ENCODE measurements at places on chromosomes 7 and 10.

GRCh38 chr10:10798102-10798863 is 219.4 kb upstream of the CELF2 start:
- no peak overlapping the region for H3K4me3 ChIP-seq
- H3K4me1 ChIP-seq, result no peaks in the 10 kb centered on the region
- DNase-seq, result no peak
- H3K27ac ChIP-seq, result no peak overlapping the region
- H3K27me3 ChIP-seq, result peaks cover 18% of the 10 kb centered on the region
- no peaks in the 10 kb centered on the region for H3K36me3 ChIP-seq

GRCh38 chr10:91311601-91312381 is 91.3 kb downstream of the PCGF5 start:
- H3K4me3 ChIP-seq, result no peak overlapping the region
- H3K36me3 ChIP-seq, result no peaks in the 10 kb centered on the region
- peaks cover 13% of the 10 kb centered on the region for H3K27me3 ChIP-seq
- DNase-seq, result no peak

GRCh38 chr7:129958643-129959470 is 6.1 kb upstream of the UBE2H start:
- peaks cover 23% of the 10 kb centered on the region for H3K27me3 ChIP-seq
- DNase-seq, result no peak
- no peaks in the 10 kb centered on the region for H3K36me3 ChIP-seq
- no peak overlapping the region for H3K27ac ChIP-seq

DNA sequence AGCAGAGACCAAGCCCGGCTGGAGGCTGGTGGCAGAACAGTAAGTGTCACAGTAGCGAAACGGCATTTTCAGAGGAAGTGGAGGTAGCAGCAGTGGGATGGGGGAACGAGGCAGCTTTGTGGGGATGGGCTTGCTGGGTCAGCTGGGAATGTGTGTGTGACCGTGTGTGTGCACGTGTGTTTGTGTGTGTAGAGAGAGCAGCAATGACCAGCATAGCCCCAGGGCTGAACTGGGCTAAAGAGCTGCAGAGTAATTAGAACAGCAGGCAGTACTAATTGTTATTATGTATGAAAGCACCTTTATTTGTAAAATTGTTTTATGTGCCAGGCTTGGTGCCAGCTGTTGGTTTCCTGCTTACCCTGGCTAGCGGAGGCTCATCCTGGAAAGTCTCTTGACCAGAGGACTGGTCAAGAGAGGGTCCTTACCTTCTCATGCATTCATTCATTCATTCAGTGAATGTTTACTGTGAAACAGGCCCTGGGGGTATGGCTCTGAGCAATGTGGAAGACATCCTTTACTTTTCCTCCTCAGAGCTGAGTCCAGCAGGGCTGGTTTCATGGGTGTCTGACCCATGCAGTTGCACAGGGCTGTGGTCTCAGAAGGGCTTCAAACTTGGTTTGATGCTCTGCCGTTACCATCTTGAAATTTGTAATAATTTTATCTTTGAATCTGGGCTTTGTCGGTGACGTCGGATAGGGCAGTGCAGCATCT is 184.6 kb downstream of the SEC23IP start:
- no peak overlapping the region for H3K4me3 ChIP-seq
- H3K27me3 ChIP-seq, result peaks cover 4% of the 10 kb centered on the region
- H3K36me3 ChIP-seq, result no peaks in the 10 kb centered on the region
- DNase-seq, result no peak

GRCh38 chr7:82124445-82124844 is 319.1 kb downstream of the CACNA2D1 start:
- H3K27ac ChIP-seq, result no peak overlapping the region
- no peak overlapping the region for H3K4me3 ChIP-seq
- H3K4me1 ChIP-seq, result no peaks in the 10 kb centered on the region
- DNase-seq, result no peak

DNA sequence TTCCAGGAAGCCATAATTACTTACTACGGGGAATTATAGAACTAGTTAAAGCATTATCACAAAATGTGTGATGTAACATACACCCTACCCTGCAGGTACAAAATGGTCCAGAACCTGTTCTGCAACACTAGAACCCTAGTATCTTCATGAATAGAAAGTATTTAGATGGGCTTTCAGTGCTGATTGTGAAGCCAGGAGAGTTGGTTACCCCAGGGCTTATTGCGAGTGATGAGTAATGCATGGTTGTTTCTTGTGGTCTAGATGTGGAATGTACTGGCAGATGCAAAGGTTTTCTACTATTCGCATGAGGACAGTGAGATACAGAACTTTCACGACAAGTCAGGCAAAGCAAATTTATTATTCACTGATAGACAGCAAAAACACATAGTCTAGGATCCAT is 33.6 kb upstream of the AGR3 start:
- H3K27ac ChIP-seq, result no peak overlapping the region
- no peak overlapping the region for H3K4me3 ChIP-seq
- no peaks in the 10 kb centered on the region for H3K36me3 ChIP-seq
- no peaks in the 10 kb centered on the region for H3K27me3 ChIP-seq
- DNase-seq, result no peak
- no peaks in the 10 kb centered on the region for H3K4me1 ChIP-seq

DNA sequence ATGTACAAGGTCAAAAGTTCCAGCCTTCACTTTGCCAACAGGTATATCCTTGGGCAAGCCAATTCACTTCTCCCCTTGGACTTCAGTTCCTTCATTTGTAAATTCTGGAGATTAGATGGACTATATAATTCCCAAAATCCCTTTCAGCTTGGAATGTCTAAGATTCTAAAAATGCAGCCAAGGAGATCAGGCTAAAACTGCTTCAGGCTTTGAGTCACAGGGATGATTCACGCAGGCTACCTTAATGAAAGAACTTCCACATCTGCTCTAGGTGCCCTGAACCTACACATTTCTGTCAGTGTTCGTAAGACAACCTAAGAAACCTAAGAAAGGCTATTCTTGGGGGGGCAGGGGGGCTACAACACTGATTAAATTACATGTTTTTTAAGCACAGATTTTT is 7.1 kb downstream of the CPVL start:
- H3K36me3 ChIP-seq, result no peaks in the 10 kb centered on the region
- no peaks in the 10 kb centered on the region for H3K4me1 ChIP-seq
- H3K27ac ChIP-seq, result no peak overlapping the region
- no peak for DNase-seq
- peaks cover 6% of the 10 kb centered on the region for H3K27me3 ChIP-seq

GRCh38 chr10:100504096-100504495 is 15.6 kb downstream of the SEC31B start:
- H3K4me1 ChIP-seq, result peaks cover 92% of the 10 kb centered on the region
- no peak overlapping the region for H3K4me3 ChIP-seq
- peaks cover 82% of the 10 kb centered on the region for H3K36me3 ChIP-seq
- H3K27me3 ChIP-seq, result no peaks in the 10 kb centered on the region
- DNase-seq, result no peak

- H3K36me3 ChIP-seq, result no peaks in the 10 kb centered on the region
- H3K27ac ChIP-seq, result no peak overlapping the region
- H3K4me3 ChIP-seq, result no peak overlapping the region
- H3K27me3 ChIP-seq, result peaks cover 6% of the 10 kb centered on the region
Observed at GRCh38 chr7:36795451-36796021, 71.2 kb upstream of the AOAH start.

DNA sequence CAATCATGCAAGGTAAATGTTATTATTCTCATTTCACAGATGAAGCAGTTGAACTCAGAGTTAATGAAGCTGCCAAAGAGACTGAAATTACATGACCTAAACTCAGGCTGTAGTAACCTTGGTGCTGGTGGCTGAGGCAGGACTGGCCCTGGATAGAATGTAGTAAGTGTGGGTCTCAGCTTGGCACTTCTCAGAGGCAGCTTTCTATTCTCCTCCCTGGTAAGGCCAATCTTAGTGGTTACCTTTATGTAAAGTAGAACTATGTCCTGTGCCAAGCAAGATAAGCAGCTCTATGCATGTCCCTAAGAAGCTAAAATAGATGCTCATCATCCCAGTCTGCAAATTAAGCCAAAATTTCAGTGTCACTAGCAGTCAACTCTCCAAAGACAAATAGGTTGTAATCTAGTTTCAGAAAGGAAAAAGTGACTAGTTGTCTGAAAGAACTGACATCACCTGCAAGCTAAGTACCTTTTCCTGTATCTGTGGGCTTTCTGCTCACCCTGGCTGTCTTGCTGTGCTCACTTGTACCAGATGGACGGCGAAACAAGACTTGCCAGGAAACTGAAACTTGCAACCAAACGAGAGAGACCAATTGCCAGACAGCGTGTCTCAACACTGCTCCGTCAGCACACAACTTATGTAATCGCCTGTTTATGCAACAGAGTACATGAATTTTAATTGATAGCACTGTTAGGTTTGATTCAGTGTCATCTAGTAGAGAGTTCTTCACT is 43.7 kb downstream of the CH25H start:
- H3K27ac ChIP-seq, result peak overlapping the region; percentile 81
- DNase-seq, result peak; percentile 74
- no peaks in the 10 kb centered on the region for H3K36me3 ChIP-seq
- H3K4me3 ChIP-seq, result peak overlapping the region; percentile 52
- H3K4me1 ChIP-seq, result peaks cover 31% of the 10 kb centered on the region
- H3K27me3 ChIP-seq, result peaks cover 22% of the 10 kb centered on the region

DNA sequence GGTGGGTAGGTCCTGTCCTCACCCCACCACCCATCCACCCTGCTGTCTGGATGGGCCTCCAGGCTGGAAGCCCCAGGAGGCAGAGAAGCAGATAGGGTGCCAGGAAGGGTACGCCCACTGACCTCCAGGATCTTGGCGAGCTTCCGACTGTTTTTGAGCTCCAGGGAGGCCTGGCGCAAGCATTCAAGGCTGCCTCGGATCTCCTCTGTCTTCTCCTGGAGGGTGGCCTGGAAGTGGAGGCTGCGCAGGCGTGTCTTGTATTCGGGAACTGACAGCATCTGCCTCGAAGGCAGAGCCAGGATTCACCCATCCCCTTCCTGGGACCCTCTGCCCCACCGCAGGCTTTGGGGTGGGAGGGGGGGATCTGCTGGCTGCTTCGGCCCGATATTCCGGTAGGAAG is 48.4 kb downstream of the GRID2IP start:
- no peak for DNase-seq
- peaks cover 13% of the 10 kb centered on the region for H3K4me1 ChIP-seq
- peaks cover 37% of the 10 kb centered on the region for H3K27me3 ChIP-seq
- H3K36me3 ChIP-seq, result no peaks in the 10 kb centered on the region
- H3K27ac ChIP-seq, result no peak overlapping the region

DNA sequence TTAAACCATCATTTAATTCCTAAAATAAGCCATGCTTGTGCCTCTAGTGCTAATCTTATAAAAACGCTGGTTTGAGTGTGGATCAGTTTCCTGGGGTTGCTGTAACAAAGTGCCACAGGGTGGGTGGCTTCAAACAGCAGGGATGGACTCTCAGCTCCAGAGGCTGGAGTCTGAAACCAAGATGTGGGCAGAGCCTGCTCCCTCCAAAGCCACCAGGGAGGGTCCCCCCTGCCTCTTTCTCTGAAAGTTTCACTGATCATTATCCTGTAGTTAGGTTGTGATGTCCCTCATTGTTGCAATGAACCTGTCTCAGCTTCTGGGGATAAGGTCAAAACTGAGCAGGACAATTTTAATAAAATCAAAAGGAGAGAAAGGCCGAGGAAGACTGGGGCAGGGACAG is 251.9 kb upstream of the TCERG1L start:
- no peak overlapping the region for H3K4me3 ChIP-seq
- no peaks in the 10 kb centered on the region for H3K27me3 ChIP-seq
- no peak overlapping the region for H3K27ac ChIP-seq

DNA sequence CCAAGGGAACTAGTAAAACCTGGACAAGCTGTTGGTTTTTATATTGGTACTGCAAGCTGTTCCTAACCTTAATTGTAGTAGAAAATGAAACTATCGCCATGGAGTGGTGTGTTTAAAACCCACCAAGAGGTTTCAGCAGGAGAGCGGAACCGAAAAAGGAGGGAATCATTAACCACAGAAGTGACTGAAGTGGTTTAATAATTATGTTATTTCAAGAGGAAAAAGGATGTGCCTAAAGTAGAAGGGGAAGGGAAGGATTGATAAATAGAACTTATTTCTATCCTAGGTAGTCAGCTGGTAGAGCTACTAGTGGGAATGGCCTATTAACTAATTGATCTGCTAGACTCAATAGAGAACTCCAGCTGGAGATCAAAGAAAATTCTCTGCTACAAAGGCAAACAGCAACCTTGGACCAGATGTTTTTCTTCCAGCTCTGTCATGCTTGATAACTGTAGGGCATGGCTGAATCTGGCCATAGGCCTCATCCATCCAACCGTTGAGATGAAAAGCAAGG is 91.8 kb downstream of the BAMBI start:
- DNase-seq, result no peak
- no peak overlapping the region for H3K4me3 ChIP-seq
- no peak overlapping the region for H3K27ac ChIP-seq
- peaks cover under 1% of the 10 kb centered on the region for H3K27me3 ChIP-seq
- H3K4me1 ChIP-seq, result no peaks in the 10 kb centered on the region
- H3K36me3 ChIP-seq, result no peaks in the 10 kb centered on the region

DNA sequence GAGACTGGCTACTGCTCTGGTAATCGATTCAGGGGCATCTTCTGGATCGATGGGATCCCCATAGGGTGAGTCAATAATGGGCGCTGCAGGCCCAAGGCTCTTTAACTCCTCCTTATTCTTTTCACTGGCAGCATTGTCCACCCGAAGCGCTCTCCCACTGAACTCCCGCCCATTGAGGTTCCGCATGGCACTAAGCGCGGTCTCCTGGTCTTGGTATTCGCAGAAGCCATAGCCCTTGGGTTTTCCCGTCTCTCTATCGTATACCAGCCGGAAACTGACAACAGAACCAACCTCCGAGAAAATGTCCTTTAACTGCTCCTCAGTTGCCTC is 285 bp downstream of the CSTF2T start:
- H3K36me3 ChIP-seq, result peaks cover 44% of the 10 kb centered on the region
- no peak for DNase-seq
- H3K4me1 ChIP-seq, result peaks cover 52% of the 10 kb centered on the region
- H3K4me3 ChIP-seq, result peak overlapping the region; percentile 95
- peak overlapping the region; percentile 98 for H3K27ac ChIP-seq
- no peaks in the 10 kb centered on the region for H3K27me3 ChIP-seq

- H3K4me1 ChIP-seq, result no peaks in the 10 kb centered on the region
- H3K36me3 ChIP-seq, result no peaks in the 10 kb centered on the region
- no peaks in the 10 kb centered on the region for H3K27me3 ChIP-seq
- no peak for DNase-seq
- H3K4me3 ChIP-seq, result no peak overlapping the region
Observed at GRCh38 chr7:87517136-87517815, 41.8 kb upstream of the ABCB4 start.

- H3K4me1 ChIP-seq, result no peaks in the 10 kb centered on the region
- H3K27me3 ChIP-seq, result no peaks in the 10 kb centered on the region
- H3K27ac ChIP-seq, result no peak overlapping the region
- H3K36me3 ChIP-seq, result no peaks in the 10 kb centered on the region
- no peak overlapping the region for H3K4me3 ChIP-seq
Observed at GRCh38 chr10:131205556-131205955, 106.0 kb downstream of the TCERG1L start.

DNA sequence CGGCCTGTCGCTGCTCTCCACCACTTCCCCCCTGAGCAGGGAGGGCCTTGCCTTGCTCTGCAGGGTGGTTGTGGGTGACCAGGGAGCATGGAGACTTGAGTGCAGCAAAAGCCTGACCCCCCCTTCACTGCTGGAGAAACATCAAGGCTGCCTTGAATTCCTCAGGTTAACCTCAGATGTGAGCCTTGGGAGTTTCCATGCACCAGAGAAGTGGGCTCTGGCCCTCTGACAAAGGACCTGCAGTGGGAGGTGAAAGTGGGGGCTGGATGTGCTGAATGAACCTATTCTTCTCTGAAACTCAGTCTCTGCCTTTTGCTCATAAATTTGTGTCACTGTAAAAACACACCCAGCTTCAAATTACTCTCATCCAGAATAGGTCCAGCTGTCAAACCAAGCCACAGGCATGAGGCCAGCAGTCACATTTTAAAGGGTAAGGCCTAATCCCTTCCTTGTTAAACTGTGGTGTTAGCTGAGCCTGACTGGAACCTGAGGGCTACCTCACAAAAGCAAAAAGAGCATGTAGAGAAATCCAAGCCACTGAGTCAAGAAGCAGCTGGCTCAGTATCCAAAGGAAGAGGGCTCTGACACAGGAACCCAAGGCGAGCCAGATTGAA is 356.8 kb downstream of the CCSER2 start:
- no peaks in the 10 kb centered on the region for H3K36me3 ChIP-seq
- no peak for DNase-seq
- H3K27me3 ChIP-seq, result no peaks in the 10 kb centered on the region
- no peaks in the 10 kb centered on the region for H3K4me1 ChIP-seq
- H3K27ac ChIP-seq, result no peak overlapping the region
